Esophagus squamous epithelium (tissue), 5 donors: ENCODE measurements at places on chromosomes 6 and 20.

GRCh38 chr6:149895048-149895590 lies 2.8 kb downstream of the RAET1E start:
- DNase-seq, result no peak

DNA sequence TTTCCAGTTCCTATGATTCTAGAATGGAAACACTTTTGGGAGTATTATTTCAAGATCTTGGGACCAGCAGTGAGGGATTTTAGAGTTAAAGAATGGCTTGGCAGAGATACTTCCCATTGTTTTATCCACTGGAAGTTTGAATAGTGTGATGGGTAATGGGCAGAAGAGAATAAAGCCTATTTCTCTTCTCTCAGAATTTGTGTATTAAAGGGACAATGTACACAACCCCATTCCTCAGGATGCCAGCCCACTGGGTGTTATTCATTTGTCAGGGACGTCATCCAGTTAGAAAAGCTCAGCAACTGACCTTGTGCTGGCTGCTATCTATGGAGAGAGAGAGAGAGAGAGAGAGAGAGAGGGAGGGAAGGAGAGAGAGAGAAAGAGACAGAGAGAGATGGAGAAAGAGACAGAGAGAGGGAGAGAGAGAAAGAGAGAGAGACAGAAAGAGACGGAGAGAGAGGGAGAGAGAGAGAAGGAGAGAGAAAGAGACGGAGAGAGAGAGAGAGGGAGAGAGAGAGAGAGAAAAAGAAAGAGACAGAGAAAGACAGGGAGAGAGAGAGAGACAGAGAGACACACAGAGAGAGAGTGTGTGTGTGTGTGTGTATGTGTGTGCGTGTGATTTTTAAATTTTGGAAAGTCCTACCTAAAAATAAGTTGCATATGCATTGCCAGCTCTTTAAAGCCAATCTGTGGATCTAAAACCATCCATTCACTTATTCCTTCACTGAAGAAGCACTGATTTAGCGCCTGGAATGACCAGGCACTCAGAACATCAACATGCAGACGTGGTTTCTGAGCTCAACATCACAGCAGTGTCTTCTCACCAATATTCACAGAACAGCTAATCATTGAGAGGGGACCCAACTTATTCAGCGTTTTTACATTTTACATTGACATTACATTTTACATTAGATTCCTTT lies 388.8 kb downstream of the THBS2 start:
- DNase-seq, result no peak

DNA sequence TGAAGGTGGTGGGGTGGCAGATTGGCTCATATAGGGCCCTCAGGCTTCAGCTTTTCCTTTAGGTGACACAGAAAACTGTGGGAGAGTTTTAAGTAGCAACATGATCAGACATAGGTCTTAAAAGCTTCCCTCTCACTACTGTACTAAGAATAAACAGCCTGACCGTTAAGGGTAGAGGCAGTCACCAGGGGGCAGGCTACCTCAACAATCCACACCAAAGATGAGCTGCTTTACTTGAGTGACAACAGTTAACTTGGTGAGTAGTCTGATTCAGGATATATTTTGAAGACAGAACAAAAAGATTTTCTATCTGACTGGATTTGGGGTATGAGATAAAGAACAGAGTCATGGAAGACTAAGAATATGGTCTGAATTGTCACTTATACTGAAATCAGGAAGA lies 193.1 kb upstream of the SHLD1 start:
- DNase-seq, result no peak

DNA sequence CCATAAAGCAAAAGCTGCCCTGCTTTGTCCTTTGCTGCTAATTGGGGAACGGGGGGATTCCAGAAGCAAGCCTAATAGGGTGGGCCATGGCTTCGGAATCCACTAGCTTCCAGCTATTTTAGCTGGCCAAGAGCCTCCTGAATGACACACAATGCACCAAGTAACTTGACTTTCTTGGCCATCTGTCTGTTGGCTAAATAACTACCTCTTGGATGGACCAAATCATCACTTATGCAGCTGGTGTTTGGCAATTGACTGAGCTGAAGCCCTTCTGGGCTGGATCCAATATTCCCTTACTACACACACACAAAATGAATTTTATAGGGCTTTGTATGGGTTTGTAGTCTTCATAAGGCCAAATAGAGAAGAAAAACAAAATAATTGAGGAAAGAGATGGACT lies 8.8 kb upstream of the CBLN4 start:
- DNase-seq, result no peak

DNA sequence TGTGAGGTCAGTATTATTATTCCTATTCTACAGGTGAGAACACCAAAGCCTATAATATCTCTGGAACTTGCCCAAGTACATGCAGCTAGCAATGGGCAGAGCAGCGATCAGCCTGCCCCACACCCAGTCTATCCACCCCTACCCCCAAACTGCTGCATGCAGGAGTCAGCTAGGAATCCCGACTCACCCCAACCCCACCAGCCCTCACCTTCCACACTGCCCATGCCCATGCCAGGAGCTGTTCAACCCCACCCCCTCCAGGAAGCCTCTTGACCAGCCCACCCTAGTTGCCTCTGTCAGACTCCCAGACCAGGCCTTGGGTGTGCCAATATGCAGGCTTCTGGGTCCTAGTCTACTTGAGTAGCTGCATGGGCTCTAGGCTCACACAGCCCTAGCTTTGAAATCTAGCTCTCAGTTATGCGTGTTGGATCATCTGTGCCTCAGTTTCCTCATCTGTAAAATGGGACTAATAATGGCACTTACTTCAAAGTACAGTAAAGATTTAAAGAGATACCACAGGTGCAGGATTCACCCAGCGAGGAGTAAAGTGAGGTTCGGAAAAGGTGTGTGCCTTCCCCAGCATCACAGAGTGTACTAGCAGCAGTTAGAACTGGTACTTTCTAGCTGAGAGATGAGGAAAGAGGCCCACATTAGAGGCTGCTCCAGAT lies 173.2 kb downstream of the VEGFA start:
- no peak for DNase-seq

DNA sequence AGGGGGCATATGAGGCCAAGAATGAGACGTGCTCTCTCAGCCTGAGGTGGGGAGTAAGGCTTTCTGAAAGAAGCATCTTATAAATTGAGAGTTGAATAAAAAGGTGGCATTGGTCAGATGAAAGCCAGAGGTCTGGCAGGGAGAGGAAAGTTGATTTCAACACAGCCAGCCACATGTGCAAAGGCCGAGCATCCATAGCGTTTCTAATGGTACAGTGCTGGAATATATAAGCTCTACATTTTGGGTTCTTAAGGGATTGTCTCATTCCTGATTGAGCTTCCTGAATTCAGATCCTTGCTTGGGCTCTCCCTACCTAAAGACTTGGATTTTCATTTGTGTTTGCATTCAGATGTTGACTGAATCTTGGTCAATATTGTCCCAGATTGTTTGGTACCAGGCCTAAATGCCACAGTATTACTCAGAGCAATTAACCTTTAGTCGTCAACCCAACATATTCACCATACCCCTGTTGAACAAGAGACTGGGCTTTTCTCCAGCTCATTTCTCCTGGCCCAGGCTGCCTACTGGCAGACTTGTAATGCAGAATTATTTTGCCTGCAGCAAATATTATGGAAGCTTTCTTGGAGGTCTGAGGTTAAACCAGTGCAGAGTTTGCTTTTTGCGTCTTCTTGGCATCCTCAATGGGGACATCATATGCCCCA lies 14.5 kb upstream of the BCAS1 start:
- DNase-seq, result no peak

DNA sequence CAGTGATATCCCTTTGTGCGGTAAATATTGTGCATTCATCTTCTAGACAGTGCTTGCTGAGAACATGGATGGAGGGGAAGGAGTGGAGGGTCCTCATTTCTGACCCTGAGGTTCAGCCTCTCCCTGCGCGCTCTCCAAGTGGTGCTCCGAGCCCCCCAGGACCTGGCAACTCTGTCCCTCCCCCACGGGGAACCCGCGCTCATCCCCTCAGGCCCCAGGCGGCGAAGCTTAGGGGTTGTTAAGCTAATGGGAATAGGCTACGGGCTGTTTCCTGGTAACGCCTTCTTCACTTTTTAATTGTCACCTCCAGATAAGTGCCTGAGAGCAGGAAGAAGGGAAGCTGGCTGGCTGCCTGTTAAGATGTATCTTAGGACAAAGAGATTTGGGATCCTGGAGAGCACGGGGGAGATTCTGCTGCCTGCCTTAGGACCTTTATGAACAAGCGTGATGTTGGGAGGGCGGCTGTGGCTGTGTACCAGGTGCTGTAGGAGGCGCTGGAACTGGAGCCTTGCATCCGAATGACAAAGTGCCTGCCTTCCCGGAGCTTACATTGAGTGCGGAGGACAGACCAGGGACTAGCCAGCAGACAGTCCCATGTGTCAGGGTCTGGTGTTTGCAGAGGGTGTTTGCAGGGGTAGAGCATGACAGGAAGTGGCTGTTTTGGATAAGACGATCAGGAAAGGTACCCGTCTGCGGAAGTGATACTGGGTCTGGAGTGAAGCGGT lies 11.7 kb downstream of the TSHZ2 start:
- no peak for DNase-seq

GRCh38 chr20:2469991-2470422 lies 582 bp downstream of the SNRPB start:
- no peak for DNase-seq

- no peak for DNase-seq
These were observed 183.9 kb downstream of the DLL1 start for GRCh38 chr6:170106906-170107525.

DNA sequence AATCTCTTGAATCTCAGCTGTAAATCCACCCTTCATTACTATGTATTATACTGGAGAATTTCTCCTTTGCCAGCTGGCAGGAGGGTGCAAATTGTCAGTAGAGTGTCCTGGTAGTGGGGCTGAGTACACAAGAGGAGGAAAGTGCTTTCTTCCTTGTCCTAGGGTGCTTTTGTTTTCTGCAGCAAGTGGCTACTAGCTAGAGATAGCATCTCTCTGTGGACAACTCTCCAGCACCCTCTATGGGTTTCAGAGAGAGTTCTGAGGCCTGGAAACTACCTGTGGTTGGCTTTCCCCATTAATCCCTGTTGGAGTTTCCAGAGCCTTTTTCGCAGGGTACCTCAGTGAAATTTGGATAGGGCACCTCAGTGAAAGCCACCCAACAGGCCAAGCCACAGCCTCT lies 422.5 kb upstream of the RGS17 start:
- DNase-seq, result no peak

DNA sequence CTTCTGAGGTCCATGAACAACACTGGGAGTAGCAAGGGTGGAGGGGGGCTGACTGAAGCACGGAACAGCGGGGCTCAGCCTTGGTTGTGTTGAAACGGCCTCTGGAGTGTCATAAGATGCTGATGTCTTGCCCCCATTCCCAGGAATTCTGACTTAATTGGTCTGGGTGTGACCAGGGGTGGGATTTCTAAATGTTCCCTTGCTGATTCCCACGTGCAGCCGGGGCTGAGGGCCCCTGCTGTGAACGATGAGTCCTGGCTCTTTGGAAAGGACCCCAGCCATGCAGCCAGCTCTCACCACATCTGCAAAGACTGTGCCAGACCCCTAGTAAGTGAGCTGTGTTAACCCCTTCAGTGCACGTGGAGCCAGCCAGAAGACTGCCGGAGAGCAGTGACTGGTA lies 28.6 kb upstream of the FAM50B start:
- no peak for DNase-seq

DNA sequence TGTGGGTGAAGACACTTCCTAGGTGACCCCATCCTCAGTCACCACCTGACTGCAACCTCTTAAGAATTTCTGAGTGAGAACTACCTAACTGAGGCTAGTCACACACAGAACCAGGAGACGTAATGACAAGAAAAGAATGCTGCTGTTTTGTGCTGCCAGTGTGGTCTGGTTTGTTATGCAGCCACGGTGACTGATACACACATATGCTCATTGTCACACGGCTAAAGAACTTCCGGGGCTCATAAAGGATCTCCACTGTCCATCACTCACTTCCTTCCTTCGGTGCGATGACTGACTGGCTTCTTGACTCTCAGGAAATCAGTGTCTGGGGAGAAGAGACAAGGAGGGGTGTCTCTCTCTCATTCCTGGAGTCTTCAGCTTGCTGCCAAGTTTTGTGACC lies 88.0 kb downstream of the SLC24A3 start:
- DNase-seq, result no peak

DNA sequence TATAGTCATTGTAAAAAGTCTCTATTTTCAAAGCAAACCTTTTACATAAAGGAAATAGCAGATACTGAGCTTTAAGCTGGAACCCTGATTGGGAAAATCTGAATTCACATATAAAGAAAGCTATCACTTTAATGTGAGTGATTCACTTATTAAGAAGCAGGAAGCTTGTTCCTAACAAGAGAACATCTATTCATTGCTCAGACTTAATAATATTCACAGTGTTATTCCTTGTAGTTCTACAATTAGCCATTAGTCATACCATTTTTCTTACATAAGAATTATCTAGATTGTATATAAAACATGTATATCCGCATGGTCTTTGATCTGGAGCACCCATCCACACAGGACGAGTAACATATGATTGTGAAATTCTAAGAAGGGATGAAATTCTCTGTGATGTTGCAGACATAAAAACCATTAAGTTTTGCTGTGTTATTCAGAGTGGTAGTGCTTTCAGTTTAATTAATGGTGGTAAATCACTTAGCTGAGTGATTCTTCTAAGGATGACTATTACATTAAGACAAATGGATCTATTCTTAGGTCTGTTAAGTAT lies 71.1 kb upstream of the FOXQ1 start:
- no peak for DNase-seq

GRCh38 chr20:48823960-48824498 lies 3.8 kb downstream of the PREX1 start:
- DNase-seq, result no peak

GRCh38 chr6:169098116-169098515 lies 155.5 kb downstream of the THBS2 start:
- no peak for DNase-seq

DNA sequence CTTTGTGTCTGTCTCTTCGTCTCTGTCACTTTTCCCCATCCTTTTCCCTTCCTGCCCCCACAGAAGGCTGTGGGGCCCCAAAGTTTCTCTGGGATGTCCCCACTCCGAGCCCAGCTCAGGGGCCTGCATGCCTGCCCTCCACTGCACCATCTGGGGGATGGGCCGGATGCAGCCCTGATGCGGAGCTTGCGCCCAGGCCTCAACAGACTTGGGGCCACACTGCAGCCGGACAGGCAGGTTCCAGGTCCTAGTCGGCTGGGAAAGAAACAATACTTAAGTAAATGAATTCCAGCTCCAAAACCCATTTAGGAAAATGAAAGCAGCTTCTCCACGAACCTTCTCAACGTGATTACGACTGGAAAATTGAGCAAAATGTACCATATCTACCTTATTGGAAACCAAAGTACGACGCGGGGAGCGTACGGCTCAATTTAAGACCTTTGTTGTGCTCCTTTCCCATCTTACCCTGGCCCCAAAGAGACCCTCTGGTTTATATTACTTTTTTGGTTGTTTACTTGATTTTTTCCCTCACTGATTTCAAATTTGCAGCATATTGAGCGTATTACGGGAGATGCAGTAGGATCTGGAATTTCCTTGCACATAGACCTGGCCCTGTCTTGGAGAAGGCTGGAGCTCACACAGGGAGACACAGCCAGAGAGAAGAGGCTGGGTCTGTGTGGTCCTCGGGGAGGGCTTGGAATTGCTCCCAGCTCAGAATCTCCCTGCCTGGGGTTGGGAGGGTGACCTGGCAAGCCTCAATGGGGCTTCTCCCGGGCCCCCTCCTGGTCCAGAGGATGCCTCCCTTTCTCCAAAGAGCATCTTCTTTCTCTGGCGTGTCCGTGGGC lies 8.0 kb downstream of the FOXC1 start:
- DNase-seq, result no peak

- DNase-seq, result no peak
These were observed 138.3 kb downstream of the IPCEF1 start for GRCh38 chr6:154218301-154218700.
